ENCODE measurements at places on chromosomes 4 and X.

- no peak for DNase-seq
Measured at GRCh38 chrX:13085526-13085925, 41.1 kb upstream of the FAM9C start.

DNA sequence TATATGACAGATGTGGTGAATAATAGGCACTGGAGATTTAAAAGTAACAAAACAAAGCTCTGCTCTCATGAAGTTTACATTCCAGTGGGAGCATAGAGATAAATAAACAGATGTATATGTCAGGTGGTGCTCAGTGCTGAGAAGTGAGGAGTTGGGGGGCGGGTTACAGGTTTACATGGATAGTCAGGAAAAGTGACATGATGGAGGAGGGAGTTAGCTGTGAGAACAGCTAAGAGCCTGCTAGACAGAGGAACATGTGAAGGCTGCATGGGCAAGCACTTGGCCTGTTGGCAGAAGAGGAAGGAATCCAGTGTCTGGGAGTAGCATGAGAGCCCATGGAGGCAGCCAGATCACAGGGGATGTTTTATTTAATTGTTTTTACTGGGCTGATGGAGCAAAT lies 10.2 kb upstream of the TMEM156 start:
- no peak for DNase-seq

- no peak for DNase-seq
Measured at GRCh38 chrX:151476604-151477303, 79.7 kb downstream of the VMA21 start.

DNA sequence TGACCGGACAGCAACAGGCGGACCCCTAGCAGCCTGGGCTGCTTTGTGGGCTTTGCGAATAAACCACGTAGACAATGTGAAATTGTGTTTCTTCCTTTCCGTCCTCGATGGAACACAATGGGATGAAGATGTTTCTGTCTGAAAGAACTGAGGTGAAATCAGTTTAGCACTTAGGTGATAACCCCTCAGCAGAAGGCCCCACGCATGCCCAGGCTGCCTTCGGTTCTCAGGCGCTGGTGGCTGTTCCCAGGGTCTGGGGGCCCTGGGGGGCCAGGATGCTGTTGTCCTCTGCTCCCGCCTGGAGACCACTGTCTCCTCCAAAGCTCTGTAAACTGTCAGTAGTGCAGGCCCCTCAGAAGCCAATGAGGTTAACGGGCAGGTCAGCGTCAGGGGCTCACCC lies 73.9 kb upstream of the HGFAC start:
- DNase-seq: no peak

DNA sequence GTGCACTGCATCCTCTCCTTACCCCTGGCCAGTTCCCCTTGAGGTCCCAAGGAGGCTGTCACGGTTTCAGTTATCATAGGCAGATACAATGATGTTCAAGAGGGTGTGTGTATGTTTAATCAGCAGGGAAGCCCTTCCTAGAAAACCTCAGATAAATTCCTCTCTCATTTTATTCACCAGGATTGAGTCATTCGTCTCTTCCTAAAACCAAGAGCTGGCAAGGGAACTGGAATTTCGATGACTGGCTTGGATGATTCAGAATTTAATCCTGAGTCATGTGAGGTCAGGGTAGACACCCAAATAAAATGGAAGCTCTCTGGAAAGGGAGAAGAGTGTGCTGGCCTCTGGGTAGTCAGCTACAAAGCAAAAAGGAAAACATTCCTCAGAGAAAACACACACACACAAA lies 106.2 kb upstream of the RAPGEF2 start:
- DNase-seq: no peak

DNA sequence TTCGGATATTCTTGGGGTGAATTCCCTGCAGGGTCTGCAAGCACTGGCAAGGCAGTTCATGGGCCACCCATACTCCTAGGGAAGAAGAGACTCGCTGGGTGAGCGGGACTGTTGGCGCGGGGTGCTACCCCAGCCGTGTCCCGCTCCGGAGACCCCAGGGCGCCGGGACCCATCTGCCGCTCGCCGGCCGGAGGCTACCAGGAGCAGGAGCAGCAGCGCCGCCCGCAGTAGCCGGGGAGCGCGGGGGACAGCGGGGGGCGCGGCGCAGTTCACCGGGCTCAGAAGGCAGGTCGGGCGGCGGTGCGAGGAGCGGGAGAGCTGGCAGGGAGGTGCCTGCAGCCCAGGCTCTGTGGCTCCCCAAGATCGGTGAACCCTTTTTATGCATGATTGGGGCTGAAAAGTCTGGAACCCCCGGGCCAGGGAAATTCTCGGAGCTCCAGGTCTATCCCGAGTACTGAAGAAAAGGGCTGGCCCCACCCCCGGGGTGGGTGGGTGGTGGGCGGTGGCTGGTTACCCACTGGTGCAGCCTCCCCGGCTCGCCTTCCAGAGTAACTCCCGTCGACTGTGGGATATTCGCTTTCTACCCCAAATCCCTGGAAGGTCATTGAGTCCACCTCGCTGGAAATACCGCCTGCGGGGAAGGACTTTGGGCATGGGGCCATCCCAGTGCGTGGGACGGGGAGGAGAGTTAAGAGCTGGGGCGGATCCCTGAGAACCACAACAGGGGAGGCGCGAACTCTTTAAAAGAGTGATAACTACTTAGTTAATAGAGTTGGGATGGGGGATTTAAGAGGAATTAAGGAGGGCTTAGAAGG lies 37.6 kb downstream of the PF4 start:
- DNase-seq: no peak

GRCh38 chr4:128635141-128635954 lies 174.2 kb upstream of the JADE1 start:
- no peak for DNase-seq

DNA sequence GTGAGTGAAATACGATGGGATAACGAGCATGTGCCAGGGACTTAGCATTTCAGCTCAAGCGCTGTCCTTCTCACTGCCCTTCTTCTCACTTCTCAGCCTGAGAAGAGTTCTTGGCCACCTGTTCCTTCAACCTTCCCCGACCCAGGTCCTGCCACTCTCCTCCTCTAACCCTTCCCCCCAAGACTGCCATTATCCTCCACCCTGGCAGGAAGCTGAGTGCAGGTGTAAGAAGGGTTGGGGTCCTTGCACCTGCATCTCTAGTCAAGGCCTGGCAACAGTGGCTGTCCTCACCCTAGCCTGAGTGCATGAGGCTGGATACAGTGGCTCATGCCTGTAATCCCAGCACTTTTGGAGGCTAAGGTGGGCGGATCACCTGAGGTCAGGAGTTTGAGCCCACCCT lies 19.9 kb upstream of the STIM2 start:
- no peak for DNase-seq

DNA sequence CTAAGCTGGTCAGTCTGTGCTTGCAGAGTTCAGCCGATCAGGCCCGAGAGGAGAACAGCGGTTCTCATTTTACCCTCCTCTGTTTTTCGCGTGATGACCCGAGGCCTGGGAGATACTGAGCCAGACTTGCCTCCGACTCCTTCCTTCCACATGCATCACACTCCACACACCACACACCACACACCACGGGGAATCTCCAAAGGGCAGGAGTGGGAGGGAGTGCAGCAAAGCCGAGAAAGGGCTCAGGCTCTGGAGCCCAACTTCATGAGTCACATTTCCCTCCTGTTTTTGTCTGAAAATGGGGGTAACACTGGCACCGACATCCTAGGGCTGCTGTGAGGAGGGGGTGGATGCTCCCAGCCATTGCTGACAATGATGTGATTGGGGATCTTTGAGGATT lies 38.9 kb downstream of the TKTL1 start:
- no peak for DNase-seq

DNA sequence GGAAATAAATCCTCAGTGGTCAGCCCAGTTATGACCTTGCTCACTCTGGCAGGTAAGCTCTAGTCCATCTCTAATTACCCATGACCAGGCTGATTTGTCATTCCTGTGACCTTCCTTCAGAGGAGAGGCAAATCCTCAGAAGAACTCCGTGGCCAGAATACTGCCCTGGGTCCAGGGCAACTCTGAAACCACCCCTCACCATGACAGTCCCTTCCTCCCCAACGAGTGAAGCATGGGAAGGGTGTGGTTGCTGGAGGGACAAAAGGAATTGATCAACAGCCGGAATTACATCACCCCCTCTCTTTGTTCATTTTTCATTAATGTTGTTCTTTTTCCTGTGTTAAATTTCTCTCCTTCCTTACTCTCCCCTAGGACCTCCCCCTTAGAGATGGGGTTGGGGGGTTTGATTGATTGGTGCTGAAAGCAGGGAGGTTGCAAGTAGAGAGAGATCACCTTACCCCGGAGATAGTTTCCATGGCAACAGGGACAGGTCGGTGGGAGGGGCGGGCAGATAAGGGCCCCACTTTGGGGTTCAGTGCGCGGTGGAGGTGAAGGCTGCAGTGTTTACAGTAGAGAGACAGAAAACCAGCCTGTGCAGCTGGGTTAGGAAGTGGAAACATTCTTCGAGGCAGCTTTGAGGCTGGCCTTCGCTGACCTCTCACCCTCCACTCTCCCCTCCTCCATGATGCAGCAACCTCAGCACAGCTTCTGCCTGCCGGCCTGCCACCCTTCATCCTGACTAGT lies 647.4 kb downstream of the BCOR start:
- DNase-seq: no peak

- DNase-seq: no peak
Measured at GRCh38 chrX:153739754-153740486, 15.3 kb downstream of the ABCD1 start.

- peak; percentile 89 for DNase-seq
Measured at GRCh38 chr4:80183250-80184052, 13.9 kb upstream of the PRDM8 start.

- DNase-seq: no peak
Measured at GRCh38 chr4:153450544-153450917, 15.6 kb upstream of the TMEM131L start.

DNA sequence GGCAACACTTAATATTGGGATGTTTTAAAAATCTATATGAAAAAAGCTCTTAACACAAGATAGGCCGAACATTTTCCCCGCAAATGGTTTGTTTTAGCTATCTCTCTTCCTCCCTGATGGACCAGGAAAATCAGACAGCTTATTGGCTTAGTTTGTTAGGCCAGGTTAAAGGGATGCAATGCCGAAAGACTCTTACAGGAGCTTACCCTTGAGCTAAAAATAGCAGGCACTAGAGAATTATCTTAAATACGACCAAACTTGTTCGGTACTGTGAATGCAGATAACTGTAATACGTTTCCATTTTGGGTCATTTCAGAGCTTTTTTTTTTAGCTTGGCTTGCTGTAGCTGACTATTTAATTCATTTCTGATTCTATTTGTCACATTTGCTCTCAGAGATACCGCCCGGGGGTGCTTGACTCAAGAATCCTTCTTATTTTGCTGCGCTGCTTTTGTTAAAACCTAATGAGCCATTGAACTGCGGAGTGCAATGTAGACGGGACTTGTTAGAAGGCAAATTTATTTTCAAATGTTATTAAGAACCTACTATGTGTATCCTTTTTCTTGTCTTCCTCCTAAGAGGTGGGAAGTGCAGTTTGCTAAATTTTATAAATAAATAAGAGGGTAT lies 23.3 kb downstream of the PPARGC1A start:
- no peak for DNase-seq

GRCh38 chrX:71052721-71053120 lies 15.4 kb downstream of the SNX12 start:
- DNase-seq: no peak

GRCh38 chr4:88613417-88613875 lies 21.2 kb downstream of the HERC3 start:
- no peak for DNase-seq

DNA sequence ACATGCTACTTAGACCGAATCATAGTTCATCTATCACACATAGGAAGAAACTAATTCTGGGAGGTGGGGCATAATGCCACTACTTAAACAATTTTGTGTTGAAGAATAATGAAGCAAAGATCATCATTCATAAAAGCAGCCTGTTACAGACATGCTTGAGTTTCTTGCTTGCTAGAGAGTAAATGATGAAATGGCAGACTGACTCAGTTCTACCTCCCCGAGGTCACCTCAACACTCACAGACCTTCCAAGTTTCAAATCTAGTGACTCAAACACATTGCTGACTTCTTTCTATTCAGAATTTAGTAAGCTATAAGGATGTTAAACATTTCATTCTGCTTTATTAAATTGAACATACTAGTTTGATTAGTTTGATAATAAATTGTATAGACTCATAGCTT lies 636.5 kb upstream of the FRG1 start:
- no peak for DNase-seq

DNA sequence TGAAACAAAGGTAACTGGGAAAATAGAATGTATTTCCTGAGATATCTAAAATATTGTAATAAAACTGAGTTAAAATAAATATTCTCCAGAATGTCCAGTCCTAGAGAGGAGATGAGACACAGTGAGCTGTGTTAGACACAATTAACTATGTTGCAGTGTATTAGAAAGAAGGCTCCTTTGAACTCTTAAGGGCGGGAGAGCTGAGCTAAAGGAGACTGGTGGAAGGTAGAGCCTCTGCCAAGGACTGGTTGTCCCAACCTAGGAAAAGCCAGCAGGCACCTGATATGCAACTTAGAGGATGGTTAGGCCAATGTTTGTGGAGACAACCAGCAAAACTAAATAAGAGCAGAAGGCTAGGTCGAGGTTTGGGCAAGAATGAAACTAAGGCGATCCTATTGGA lies 4.3 kb downstream of the ASB11 start:
- DNase-seq: no peak

DNA sequence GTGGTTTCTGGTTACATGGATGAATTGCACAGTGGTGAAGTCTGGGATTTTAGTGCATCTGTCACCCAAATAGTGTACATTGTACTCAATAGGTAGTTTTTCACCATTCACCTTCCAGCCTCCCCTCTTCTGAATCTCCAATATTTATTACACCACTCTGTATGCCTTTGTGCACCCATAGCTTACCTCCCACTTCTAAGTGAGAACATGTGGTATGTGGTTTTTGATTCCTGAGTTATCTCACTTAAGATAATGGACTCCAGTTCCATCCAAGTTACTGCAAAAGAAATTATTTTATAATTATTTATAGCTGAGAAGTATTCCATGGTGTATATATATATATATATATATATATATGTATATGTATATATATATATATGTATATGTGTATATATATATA lies 155.8 kb downstream of the HHIP start:
- no peak for DNase-seq

DNA sequence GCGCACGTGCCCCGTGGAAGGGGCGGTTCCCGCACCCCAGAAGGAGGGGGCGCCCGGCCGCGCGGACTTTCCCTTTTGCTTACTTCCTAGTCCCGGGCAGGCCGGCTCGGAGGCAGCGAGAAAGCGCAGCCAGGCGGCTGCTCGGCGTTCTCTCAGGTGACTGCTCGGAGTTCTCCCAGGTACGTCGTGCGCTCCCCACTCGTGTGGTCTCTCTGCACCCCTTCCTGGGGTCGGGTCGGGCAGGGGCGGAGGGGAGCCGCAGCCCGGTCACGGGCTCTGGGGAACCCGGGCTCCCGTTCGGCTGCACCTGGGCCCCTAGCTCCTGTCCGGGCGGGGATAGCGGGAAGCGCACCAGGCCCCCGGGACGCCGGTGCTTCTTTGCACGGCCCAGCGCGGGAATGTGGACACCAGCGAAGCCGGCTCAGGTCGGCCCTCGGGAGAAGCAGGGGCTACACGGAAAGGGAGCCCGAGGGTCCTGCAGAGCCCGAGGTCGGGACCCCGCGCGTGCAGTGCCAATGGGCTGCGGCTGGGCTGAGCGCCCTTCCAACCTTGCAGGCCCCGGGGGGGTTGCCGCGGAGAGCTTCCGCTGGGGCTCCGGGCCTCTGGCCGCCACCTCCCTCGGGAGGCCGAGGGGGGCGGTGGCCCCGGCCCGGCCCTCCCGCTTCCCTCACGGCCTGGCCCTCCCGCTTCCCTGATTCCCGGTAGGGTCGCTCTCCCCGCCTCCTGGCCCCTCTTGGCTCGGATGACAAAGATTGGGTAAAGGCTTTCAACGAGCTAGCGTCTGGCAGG lies at the start of gene TLR2:
Gene TLR2, plus strand, starts transcription at position 99 of the 789 bp plus-strand sequence. CDS start 18,628 bp downstream, outside the sequence.
- peak; percentile 92 for DNase-seq

GRCh38 chr4:154616731-154617130 lies 4.3 kb upstream of the FGG start:
- no peak for DNase-seq
